Effector memory CD8-positive, alpha-beta T cell (primary cell): ENCODE measurements at places on chromosomes 12 and 14.

GRCh38 chr12:64912516-64913255 lies 88.2 kb downstream of the TBC1D30 start:
- DNase-seq: no peak

- DNase-seq: no peak
Observed at GRCh38 chr14:74577247-74577947, 34.6 kb downstream of the LTBP2 start.

GRCh38 chr12:115011703-115012102 lies 327.7 kb upstream of the TBX3 start:
- no peak for DNase-seq

- peak; percentile 16 for DNase-seq
Observed at GRCh38 chr14:68899033-68899603, 80.0 kb downstream of the ACTN1 start.

GRCh38 chr14:102320671-102321455 lies 1.3 kb downstream of the ZNF839 start:
- no peak for DNase-seq

DNA sequence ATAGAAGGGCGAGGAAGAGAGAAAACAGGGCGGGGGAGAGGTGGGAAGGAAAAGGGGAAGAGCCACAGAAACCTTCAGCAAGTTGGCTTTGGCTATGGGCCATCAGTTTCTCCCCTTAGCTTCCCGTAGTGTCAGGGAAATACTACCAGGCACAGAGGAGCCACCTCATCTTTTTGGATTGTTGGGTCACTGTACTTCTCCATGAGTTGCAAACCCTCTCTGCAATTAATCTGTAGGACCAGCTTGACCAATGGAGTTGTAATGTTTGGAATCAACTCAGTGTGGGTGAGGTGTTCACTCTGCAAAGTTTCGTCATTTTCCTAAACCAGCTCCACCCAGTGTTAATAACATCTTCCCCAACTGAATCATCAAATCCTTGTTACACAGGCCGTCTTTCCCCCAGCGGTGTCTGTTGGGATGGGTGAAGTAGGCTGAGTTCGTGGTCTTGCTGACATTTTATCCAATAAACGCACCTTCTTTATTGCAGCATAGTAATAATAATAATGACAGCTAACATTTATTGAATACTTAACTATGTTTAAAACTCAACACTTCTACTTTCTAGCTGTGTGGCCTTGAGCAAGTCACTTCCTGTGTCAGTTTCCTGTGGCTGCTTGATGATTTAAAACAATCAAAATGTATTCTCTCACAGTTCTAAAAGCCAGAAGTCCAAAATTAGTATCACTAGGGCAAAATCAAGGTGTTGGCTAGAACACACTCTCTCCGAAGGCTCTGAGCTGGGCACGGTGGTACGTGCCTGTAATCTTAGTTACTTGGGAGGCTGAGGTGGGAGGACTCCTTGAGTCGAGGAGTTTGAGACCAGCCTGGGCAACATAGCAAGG lies 8.1 kb upstream of the GLTP start:
- no peak for DNase-seq

DNA sequence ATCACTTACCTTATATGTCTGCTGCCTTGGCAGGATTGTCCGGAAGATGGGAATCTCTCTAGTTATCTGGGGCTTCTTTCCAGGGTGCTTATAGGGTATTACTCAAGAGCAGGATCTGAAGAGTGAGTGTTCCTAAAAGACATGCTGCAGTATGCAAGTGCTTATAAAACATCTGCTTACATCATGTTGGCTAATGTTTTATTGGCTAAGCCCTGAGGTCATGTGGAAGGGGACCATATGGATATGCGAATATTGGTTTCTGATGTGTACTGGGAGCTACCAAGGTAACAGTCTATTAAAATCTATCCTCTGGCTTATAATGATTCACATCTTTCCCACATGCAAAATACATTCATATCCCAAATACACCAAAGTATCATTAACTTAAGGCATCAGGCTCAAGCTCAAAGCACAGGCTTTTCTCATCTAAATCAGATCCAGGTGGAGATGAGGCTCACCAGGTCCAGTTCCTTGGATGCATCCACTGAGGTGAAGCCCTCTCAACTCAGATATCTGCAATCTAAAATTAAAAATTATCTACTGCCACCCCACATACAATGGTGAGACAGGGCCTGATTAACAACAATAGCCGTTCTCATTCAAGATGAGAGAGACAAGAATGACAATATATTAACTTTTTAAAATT lies 29.8 kb downstream of the LRRIQ1 start:
- no peak for DNase-seq

GRCh38 chr12:29317556-29318363 lies 63.2 kb downstream of the ERGIC2 start:
- peak; percentile 26 for DNase-seq

- DNase-seq: no peak
Observed at GRCh38 chr14:89325299-89325883, 91.6 kb downstream of the FOXN3 start.

DNA sequence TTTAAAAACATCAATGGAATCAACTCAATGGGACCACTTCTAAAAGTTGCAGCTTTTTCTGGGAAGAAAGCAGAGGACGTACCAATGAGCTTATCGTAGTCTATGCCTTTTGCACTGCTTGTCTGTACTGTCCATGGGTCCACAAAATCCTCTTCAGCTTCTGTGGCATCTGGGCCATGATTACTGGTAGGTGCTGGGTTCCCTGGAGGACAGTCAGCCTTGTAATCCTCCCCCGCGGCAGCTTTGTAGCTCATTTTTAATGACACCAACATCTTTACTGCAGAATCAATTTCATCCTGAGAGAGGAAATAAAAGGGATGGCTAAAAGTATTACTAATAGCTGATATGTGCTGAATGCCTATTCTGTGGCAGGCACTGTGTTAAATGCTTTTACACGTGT lies 38.5 kb downstream of the SLC25A47 start:
- DNase-seq: no peak

DNA sequence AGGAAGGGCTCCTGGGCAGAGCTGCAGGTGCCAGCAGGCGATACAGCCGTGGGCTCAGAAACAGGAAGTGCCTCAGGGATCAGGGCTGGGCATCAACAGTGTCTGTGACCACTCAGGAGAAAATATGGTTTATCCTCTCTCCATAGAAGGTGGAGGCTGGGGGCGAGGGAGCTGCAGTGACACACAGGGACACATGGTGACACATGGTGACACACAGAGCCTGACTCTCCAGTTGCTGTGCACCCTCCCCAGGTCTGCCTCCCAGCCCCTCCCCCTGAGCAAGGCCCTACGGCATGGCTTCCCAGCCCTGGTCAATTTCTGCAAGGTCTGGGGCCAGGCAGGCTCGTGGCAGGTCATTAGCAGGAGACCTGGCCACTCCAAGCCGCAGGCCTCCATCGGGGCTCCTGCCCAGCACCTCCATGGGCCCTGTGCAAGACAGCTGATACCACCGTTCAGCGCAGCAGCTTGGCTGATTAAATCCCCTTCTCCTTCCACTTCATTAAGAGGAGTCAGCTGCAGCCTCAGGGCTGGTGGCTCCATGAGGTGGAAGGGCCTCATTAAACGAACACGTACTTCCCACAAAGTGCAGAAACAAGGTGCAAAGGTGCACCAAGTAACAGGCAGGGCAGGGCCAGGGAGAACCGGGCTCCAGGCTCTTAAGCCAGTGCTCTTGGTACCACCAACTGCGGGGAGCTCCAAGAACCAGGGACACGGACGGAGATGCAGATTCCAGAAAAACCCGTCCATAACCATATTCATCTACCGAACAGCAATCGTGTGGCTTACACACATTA lies 60.7 kb downstream of the CCNK start:
- DNase-seq: no peak

DNA sequence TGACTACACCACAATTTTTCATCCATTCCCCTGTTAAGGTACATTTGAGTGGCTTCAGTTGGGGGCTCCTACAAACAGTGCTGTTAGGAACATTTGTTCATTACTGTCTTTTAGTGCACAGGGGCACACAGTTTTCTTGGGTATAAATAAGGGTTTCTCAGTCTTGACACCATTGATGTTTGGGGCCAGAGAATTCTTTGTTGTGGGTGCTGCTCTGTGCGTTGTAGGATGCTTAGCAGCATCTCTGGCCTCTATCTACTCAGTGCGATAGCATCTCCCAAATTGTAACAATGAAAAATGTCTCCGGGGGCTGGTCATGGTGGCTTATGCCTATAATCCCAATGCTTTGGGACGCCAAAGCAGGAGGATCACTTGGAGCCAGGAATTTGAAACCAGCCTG lies 153.0 kb upstream of the MYL2 start:
- DNase-seq: no peak

- no peak for DNase-seq
Observed at GRCh38 chr14:22044193-22044592, 370.6 kb upstream of the OR4E1 start.
